Femur (tissue), 1 donor: ENCODE measurements at places on chromosomes 3 and 15.

DNA sequence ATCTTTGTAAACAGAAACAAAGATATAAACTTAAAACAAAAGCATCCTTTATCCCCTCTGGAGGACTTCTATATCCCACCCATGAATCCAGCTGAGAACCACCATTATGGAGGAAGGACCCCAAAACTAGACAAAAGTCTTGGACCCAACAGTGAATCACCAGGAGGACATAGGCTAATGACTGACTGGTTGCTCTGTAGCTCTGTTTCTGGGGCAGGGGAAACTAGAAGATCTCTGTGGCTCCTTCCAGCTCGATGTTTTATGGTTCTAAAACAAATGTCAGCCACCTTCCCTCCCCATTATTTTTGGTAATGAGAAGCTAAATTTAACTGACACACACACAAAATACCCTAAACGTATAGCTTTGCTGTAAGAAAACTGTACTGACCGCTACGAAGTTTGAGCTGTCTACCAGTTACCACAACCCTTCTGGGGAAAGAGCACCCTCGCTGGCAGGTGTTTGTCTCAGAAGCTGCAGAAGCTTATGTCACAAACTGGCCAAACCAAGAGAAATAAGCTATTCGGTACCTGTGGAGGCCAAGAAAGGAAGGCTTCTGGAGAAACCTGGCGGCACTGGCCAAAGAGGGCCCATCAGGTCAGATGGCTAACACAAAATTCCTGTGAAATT is 36.4 kb downstream of the MB21D2 start:
- no peak for DNase-seq

GRCh38 chr15:62912808-62913207 is 129.7 kb upstream of the TPM1 start:
- DNase-seq: no peak

DNA sequence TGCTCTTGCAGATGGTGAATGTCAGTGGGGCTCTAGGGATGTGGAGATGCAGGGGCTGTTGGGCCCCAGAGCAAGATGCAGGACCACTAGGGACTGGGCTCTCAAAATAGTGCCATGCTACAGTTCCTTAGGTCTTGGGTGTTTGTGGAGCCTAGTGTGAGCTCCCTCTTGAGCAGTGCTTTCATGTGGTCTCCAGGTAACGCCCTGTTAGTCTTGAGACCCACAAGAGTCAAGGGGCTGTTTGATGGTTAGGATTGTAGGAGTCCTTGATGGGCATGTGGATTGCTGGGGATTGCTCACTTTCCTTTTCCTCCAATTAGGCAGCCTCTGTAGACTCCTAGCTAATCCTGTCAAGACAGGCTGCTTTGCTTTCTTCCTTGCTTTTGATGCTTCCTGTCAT is 56.0 kb downstream of the CCDC66 start:
- DNase-seq: no peak

- DNase-seq: no peak
Measured at GRCh38 chr3:97235179-97235578, 420.8 kb downstream of the EPHA6 start.

- DNase-seq: no peak
Measured at GRCh38 chr3:124861041-124861440, 26.1 kb downstream of the ITGB5 start.
